ENCODE measurements at places on chromosomes 6 and 20.

GRCh38 chr6:139337830-139338229 lies 36.6 kb downstream of the CITED2 start:
- DNase-seq: no peak

- DNase-seq: no peak
Measured at GRCh38 chr6:15491986-15492269, 170.9 kb downstream of the DTNBP1 start.

DNA sequence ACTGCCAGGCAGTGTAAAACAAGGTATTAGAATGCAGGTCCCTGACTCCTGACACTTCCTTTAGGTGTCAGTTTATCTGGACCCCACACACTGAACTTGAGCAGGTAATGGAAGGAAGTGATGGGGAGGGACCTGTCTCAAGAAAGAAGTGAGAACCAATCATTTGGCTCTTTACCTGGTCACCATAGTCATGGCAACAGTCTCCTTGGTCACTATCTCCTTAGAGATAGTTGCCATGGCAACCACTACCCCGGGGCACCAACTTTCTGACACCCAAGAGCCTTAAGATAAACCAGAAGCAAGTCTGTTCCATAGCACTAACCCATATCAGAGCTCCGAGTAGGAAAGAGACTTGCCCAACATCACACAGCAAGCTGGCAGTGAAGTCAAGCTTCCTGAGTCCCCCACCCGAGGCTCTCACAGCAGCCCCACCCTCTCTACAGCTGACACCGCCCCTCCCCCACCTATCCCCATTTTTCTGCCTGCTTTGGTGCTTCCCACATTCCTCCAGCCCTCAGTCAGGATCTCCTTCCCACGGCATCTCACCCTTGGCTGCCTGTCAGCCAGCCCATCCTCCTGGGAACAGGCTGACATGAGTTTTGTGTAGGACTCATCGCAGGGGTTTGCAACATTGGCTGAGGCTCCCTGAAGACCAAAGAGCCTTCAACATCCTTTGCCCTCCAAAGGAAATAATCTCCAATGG lies 16.3 kb upstream of the HM13 start:
- DNase-seq: no peak

GRCh38 chr20:53487461-53488200 lies 106.0 kb downstream of the ZNF217 start:
- DNase-seq: no peak

GRCh38 chr6:78199044-78199443 lies 546.2 kb downstream of the MEI4 start:
- DNase-seq: no peak

- no peak for DNase-seq
Measured at GRCh38 chr20:54665812-54666211, 190.4 kb downstream of the DOK5 start.
